ENCODE measurements at places on chromosomes 2 and 18.

- no peak for DNase-seq
Observed at GRCh38 chr2:234770031-234770506, 181.7 kb upstream of the SH3BP4 start.

DNA sequence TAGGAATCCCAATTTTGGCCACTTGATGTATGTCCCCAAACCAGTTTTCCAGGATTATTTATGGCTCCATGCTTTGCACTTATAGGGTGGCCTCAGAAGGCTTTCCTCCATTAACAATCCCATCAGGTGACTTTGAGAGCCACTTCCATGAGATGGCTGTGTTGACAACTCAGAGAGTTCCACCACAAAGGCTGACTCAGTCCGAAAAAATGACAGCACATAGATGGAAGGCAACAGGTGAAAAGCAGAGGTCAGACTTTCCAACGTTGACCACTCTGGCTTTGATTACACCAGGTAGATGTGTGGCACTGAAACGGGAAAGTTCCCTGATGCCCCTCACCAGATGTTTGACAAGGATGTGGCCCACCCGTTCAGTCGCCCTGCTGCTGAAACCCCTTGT is 431.4 kb upstream of the TNP1 start:
- DNase-seq, result no peak

GRCh38 chr18:6222271-6222670 is 192.4 kb downstream of the L3MBTL4 start:
- DNase-seq, result no peak

GRCh38 chr18:31648966-31649429 is 35.4 kb downstream of the B4GALT6 start:
- no peak for DNase-seq

DNA sequence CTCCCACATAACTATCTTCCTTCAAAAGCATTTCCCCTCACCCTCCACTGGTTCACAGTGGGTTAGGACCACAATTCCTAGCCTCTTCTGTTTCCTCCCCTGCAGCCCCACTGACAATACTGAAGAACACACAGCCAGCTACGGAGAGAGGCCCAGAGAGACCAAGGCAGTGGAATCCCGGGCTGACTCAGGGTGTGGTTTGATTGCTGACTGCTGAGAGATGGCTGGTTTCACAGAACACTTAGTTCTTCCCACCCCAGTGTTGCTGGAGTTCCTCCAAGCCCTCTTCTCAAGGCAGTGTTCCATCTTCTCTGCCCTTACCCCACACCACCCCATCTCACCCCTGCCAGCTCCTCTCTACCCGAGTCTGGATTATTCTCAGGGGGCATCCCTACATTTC is 43.3 kb upstream of the ZFP36L2 start:
- no peak for DNase-seq

- no peak for DNase-seq
Observed at GRCh38 chr2:18900691-18901141, 311.3 kb upstream of the NT5C1B start.

GRCh38 chr18:59961070-59961469 is 61.3 kb downstream of the PMAIP1 start:
- DNase-seq, result no peak

DNA sequence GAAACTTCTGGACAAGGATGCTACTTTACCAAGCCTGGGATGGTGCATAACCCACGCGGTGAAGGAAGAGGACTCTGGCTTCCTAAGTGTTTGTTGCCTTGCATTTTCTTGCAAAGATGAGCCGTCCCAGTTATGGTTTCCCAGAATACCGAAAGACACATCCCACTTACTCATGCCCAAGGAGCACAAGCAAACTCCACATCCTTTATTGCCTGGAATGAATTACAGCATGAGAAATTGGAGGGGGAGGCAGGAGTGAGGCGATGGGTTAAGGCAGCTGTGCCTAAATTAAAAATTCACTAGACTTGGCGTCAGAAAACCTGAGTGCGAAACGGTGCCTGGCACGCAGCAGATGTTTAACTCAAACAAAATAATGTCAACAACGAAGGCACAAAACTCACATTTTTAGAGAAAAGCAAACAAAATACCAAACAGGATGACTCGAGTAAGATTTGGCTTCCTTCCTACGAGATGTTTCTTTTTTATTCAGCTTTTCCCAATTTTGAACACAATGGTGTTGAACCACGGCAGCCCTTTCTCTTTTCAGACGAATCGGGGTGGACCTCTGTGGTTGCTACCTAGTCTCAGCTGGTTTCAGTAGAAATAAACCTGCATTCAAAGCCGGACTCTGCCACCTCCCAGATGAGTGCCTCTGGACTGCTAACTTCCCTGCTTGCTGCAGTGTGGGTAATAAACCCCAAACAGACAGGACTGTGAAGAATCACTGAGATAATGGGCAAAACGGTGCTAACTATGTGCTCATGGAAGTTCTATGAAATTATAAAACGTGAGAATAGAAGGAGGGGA is 100.3 kb upstream of the NCK2 start:
- DNase-seq, result no peak

- DNase-seq, result no peak
Observed at GRCh38 chr2:12548906-12549305, 167.8 kb upstream of the TRIB2 start.

DNA sequence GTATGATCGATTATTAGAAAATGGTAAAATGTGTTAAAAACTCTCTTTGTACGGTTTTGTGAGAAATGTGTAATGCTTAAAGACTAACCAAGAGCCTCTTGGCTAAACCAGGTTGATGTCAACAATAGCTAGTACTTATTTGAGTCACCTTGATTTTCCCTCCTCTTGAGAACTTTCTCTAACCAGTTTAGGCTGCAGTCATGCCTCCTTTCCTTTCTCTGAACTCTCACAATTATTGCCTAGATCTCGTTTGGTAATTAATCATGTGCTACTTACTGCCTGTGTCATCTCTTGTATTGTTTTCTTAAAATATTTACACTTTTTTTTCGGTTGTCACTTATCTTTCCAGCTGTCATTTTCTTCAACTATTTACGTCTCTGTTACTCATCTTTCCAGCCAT is 1.1 kb upstream of the EPC2 start:
- DNase-seq, result no peak

DNA sequence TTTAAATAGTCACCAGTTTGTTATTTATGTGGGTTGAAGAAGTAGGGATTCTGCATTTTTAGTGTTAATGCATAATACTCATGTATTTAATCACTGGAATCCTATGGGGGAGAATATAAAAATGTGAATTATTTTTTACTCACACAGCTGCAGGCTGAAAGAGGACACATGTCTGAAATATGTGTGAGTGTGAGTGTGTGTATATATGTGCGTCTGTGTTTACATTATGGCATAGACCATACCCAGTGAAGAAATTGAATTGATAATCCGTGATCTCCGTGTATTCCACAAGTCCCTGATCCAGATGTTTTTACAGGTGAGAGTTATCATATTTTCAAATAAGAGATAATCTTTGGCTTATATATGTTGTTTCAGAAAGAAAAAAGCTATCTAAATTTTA is 225.3 kb downstream of the ICOS start:
- DNase-seq, result no peak

DNA sequence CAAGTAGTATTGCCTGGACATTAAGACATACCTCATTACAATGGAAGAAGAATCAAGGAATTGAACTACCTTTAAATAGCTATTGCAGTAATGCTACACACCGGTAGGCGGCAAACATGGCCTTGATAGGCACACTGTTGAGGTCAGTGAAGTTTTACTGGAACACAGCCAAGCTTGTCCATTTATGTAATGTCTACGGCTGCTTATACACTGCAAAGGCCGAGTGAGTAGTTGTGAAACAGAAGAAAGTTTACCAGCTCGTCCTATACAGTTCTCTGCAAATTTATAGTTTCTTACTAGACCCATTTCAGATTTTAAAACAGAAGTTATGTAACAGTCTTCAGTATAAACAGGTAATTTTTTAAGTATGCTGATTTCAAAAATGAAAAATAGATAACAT is 38.8 kb downstream of the PPP4R1 start:
- no peak for DNase-seq

GRCh38 chr18:36120297-36120696 is 8.8 kb downstream of the SLC39A6 start:
- DNase-seq, result no peak

- no peak for DNase-seq
Observed at GRCh38 chr2:221850076-221850475, 278.0 kb upstream of the EPHA4 start.

GRCh38 chr2:118209727-118210126 is 121.5 kb downstream of the INSIG2 start:
- DNase-seq, result no peak

- no peak for DNase-seq
Observed at GRCh38 chr2:28726177-28726576, 25.5 kb upstream of the PPP1CB start.

DNA sequence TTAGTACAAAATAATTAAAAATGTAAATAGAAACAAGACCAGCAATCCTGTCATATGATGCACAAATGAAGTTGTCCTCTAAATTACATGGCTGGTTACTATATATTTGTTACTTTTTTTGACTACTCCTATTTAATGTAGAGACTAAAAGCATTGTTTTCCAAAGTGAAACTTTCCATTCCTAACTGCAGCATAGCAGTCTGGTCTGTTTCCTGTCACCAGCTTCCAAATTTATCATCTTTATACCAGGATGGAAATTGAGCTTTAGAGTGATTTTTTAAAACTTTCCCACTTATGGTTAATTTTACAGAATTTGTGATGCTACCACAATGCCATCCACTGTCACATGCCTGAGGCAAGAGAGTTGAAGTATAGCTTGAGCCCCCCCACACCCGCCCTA is 33.5 kb upstream of the RAB27B start:
- DNase-seq, result no peak

GRCh38 chr18:52408800-52409302 is 68.9 kb downstream of the DCC start:
- no peak for DNase-seq

GRCh38 chr2:188527141-188527540 is 235.5 kb downstream of the GULP1 start:
- DNase-seq, result no peak

GRCh38 chr2:199679883-199680282 is 171.1 kb downstream of the FTCDNL1 start:
- DNase-seq, result no peak

DNA sequence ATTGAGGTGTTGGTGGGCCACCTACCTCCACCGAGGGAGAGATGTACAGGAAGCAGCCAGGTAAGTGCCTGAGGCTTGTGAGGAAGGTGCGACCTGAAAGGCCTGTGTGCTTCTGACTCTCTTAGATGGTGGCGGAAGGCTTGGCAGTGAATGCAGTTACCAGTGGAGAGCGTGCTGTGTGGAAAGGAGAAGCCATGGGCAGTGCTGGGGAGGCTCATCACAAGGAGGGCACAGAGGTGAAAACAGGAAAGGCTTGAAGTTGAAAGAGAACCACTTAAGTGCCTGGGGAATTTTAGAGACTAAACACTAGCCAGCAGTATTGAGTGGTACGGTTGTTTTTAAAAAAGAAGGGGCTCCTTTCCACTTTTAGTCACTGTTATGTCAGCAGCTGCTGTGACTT is 130.9 kb downstream of the ZNF407 start:
- no peak for DNase-seq

- no peak for DNase-seq
Observed at GRCh38 chr2:86226636-86227520, 27.6 kb downstream of the MRPL35 start.

GRCh38 chr2:10792001-10792634 is 20.5 kb downstream of the PDIA6 start:
- no peak for DNase-seq

- no peak for DNase-seq
Observed at GRCh38 chr2:143680885-143681405, 551.7 kb downstream of the ARHGAP15 start.

DNA sequence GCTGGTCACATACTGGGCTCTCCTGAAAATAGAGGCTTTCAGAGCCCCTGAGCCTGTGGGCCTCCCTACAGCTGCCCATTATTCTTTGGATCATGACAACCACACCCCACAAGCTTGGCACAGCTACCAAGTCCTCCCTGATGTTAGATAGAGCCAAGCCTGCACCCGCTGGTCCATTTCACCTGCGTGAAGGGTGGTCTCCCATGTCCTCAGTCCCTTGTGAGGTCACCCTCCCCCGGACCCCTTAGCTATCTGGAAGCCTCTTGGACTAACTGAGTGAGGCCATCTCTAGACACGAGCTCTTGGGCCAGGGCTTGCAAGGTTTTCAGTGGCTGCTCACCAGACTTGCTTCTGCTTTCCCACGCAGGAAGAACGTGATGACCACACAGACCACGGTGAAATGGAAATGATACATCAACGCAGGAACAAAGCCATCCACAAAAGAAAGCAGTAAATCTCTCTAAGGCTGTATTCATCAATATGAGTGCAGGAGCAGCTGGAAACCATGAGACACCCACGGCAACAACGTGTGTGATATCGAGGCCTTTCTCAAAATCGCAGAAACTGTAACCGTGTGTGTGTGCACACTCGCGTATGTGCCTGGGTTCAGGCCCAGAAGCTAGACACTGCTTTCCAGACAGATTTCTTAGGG is 10.1 kb upstream of the MAL start:
- DNase-seq, result no peak

GRCh38 chr2:17398770-17399169 is 119.5 kb downstream of the RAD51AP2 start:
- no peak for DNase-seq

- DNase-seq, result no peak
Observed at GRCh38 chr2:119478188-119478977, 45.9 kb downstream of the SCTR start.

DNA sequence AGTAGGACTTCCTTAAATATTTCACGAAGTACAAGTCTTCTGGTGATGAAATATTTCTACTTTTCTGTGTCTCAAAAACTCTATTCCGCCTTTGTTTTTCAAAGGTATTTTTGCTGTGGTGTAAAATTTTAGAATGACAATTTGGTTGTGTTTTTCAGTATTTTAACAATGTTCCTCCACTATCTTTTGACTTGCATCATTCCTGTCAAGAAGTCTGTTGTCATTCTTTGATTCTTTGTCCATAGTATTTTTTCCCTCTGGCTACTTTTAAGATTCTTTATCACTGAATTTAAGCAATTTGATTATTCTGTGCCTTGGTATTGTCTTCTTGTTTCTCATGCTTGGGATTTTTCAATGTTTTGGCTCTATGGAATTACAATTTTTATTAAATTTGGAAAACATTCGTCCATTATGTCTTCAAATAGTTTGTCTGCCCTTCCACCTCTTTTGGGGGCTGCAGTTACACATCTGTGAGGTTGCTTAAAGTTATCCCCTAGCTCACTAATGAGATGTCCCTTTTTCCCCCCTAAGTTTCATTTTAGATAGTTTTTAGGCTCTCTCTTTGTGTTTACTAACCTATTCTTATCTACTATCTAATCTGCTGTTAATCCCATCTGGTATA is 76.0 kb downstream of the CAB39 start:
- no peak for DNase-seq

DNA sequence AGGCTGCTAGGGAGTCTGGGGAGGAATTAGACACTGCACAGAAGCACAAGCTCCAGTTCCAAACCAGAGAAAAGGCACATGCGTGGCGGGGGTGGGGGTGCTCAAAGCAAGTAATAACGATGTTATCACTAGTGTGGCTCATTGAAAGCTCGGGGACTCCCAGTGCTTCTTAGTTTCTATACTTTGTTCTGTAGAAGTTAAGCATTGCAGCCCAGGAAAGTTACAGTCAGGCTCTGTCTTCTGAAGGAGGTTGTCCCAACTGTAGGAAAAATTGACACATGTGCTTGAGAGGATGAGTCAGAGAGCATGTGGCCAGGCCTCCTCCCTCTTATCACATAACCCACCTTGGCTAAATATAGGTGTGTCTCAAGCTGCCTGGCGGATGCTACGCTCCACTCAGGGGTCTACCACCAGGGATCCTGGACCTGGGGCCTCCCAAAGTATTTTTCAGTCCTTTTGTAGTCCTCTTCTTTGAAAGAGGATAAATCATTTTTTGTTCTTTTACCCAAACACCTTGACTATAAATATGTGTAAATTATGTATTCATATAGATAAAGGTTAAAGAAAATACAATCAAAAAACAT is 3.8 kb downstream of the GALNT5 start:
- DNase-seq, result peak; percentile 73

- no peak for DNase-seq
Observed at GRCh38 chr18:44695503-44695902, 14.8 kb downstream of the SETBP1 start.

Data from stimulated activated CD4-positive, alpha-beta T cell treated with anti-CD3 and anti-CD28 coated beads, Interleukin-2, amount 100 ng/mL, for 24 hours (primary cell).